ENCODE measurements at places on chromosomes 6 and 20. TPM values are rescaled to one million over a fixed set of nuclear protein-coding genes. Genes with fewer than 3 reads are reported as not detected.
A peak's percentile ranks its signal among the peaks of the same experiment; 100 is the strongest.

- DNase-seq, result no peak
Measured at GRCh38 chr20:36571564-36572504, 1.6 kb upstream of the TGIF2 start.

Gene SLC25A27
- 12.9 TPM for total RNA-seq

Gene SLC32A1
- not detected for total RNA-seq

DNA sequence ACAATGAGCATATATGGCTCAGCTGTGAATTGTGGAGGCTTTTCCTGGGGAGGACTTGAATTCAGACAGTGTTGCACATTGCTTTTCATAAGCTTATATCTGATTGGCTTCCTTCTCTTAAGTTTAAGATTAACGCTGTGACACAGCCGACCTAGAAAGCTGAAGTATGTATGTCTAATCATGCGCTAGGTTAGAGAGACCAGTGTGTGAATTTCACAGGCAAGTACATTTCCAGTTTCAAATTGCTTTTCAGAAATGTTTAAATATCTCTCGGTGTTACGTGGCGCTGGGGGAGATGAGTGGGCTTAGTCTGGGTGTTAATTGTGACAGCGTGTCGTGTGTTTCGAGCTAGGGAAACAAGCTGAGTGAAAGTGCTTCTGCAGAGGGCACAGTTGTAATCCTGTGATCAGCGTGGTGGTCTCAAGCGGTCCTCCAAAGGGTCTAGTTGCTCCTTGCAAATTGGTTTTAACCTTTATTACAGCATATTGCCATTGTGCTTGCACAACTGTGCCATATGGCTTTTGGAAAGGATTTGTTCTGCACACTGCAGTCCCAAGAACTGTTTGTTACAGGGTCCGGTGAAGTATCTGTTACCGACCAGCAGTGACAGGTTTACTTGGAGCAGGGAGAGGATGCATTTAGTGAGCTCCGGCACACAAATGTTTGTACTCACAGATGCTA lies 166.6 kb downstream of the SASH1 start:
- no peak for DNase-seq

Gene HLA-DRB5
- 118 TPM for total RNA-seq

DNA sequence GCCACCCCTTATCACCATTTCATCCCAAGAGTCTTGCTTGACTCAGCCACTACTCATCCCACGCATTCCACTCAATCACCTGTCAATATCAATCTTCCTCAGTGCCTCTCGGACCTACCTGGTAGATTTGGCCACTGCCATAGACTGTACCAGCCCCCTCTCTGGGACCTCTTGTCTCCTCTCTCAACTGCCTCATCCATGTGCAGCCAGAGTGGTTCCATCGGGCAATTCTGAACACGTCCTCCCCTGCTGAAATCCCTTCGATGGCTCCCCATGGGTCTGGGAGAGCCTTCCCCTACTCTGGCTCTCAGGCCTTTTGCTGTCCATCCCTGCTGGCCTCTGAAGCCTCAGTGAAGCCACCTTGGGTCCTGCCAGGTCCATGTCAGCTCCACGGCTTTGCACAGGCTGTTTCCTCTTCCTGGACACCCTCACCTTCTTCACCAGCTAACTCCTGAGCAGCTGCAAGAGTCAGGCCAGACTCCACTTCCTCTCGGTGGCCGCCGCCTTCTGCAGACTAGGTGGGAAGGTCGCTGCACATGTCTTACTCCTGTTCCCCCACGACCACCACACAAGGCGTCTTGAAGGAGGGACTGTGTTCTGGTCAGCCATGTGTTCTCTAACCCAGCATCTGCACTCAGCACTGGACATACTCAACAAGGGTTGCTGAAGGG lies 120.4 kb downstream of the TOX2 start:
- DNase-seq, result peak; percentile 62

- no peak for DNase-seq
Measured at GRCh38 chr20:59334651-59335300, 34.4 kb downstream of the EDN3 start.

DNA sequence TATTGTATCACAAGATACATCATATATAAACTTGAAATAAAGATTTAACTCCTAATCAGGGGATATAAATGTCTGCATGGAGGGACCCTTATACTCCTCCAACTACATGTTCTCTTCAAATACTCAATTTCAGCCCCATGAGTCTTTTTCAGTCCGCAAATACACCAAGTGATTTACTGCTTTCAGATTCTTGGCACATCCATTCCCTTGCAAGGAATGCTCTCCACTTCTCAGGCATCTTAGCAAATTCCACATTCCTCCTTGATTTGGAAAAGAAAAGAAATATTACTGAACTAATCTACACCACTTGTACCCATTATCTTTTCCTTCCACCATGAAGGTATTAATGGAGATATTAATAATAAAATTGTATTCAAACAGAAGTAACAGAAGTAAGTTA lies 999.4 kb upstream of the GJE1 start:
- DNase-seq, result no peak

Gene HRH3
- total RNA-seq, result not detected

Gene ANKRD6
- total RNA-seq, result 7.1 TPM

GRCh38 chr6:43724354-43724753 lies 36.8 kb upstream of the MRPS18A start:
- no peak for DNase-seq

Gene RSPO3
- 30.4 TPM for total RNA-seq

Gene HCRTR2
- total RNA-seq, result not detected

- DNase-seq, result no peak
Measured at GRCh38 chr6:34308483-34308882, 59.7 kb upstream of the SMIM29 start.

DNA sequence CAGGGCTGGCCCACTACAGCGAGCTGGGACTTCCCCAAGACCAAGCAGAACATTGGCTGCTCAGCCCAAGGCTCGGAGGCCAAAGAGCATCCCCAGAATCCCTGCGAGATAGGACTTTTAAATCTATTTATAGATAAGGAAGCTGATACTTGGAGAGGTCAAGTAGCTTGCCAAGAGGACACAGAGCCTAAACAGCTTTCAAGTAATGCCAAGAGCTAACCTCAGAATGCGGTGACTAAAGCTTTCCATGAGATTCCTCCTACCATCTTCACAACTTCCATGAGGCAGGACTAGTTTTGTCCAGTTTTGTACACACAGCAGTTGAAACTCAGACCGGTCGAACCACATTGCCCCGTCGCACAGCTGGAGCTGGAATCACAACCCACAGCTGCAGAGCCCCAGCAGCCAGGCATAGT lies 168.1 kb upstream of the TOP1 start:
- no peak for DNase-seq

DNA sequence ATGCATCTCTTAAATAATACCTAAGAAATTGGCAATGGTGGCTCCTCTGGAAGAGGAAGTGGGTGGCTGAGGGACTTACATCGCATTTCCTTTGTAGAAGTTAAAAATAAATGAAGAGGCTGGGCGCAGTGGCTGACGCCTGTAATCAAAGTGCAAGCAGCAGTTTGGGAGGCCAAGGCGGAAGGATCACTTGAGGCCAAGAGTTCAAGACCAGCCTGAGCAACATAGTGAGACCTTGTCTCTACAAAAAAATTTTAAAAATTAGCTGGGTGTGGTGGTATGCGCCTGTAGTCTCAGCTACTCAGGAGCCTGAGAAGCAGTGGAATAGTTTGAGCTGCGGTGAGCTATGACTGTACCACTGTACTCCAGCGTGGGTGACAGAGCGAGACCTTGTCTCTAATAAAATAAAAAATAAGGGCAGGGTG lies 12.2 kb upstream of the NCOA3 start:
- DNase-seq, result no peak

DNA sequence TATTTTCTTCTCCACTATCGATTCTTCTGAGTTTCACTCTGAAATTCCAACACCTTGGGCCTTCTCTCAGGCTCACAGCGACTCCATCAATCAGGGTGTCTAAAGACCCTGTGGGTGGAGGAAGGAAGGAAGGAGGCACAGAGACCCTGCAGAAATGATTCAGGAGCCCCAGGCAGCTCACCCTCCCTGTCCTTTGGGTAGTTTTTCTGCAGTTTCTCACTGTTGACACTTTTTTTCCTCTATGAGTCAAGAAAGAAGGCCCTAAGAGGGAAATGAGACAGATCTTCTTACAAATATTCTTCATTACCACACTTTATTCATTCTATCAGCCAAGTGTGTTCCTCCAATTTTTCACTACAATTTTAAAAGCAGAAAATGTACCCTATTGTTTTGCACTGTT lies 34.2 kb upstream of the TBXT start:
- peak; percentile 18 for DNase-seq

DNA sequence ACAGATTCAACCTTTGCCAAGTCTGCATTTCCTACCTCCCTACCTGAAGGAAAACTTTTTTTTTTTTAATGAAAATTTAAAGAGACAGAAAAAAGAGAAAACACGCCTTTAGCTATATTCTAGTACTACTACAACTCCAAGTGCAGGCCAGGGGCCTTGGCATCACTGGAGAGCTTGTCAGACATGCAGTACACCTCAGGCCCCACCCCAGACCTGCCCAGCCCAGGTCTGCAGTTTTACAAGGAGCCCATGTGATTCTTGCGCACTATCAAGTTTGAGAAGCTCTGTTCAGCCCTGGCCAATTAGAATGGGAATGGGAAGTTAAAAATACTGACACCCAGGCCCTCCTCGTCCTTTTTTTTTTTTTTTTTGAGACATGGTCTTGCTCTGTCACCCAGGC lies 85.0 kb downstream of the NFATC2 start:
- no peak for DNase-seq

GRCh38 chr6:160030103-160030502 lies 61.2 kb downstream of the IGF2R start:
- no peak for DNase-seq

Gene CITED2
- total RNA-seq, result 70.8 TPM

DNA sequence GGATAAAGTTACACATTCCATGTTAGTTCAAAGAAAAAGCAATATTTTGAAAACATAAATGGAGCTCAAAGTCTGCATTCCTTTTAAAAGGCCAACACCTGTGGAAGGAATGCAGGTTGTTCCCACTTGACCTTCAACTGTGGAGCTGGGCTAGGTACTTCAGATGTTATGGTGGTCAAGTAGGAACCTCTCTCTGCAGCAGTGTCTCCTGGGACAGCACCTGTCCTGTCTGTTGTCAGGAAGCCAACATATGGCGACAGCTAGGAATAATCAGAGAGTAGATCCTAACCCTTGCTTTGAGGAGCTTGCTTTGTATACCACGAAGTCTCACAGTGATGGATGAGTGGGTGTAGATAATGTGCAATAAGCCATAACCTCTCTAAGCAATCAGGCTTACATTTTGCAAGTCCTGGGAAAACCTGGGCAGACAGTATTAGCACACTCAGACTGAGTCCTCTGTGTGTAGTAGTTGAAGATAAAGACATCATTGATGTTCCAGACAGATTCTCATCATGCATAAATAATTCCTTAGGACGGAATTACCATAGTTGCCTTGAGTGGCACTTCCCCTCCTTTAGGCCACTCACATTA lies 347.5 kb downstream of the PRL start:
- no peak for DNase-seq

- no peak for DNase-seq
Measured at GRCh38 chr6:33717934-33718455, 6.5 kb upstream of the UQCC2 start.
